ENCODE measurements at places on chromosomes 11 and 22. TPM values are rescaled to one million over a fixed set of nuclear protein-coding genes. Genes with fewer than 3 reads are reported as not detected.
A peak's percentile ranks its signal among the peaks of the same experiment; 100 is the strongest.

DNA sequence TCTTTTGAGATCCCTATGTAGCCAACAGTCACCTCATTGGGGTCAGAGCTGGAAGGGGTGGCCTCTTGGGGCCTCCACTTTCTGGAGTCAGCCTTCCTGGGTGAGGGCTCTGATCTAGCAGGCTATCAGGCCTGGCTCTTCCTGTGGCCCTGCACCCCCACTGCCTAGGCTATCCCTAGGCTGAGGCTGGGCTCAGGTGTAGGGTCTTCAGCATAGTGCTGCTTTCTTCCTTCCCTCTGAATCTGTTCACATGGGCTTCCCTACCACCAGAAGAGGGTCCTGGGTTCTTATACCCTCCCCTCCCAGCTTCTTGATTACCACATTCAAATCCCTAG is 456 bp upstream of the SPI1 start:
- H3K27ac ChIP-seq = no peak overlapping the region
- no peaks in the 10 kb centered on the region for H3K36me3 ChIP-seq
- no peak for DNase-seq
- H3K4me1 ChIP-seq = no peaks in the 10 kb centered on the region

DNA sequence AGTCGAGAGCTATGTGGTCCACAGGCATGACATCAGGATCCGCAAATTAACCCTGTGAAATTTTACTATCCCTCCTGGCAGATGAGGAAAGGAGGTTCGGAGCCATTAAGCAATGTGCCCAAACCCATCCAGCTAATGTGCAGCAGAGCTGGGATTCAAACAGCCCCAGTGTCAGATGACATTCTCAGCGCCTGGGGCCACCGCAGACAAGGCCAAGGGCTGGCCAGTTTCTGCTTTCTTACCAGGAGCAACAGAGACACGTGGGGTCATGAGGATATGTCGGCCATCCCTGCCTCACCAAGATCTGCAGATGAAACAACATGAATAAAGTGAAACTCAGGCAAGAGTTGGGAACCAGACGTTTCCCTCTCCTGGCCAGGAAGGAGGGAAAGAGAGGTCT is 110.2 kb downstream of the TENM4 start:
- H3K4me3 ChIP-seq = no peak overlapping the region
- no peaks in the 10 kb centered on the region for H3K4me1 ChIP-seq
- no peak overlapping the region for H3K27ac ChIP-seq
- no peaks in the 10 kb centered on the region for H3K27me3 ChIP-seq
- no peaks in the 10 kb centered on the region for H3K36me3 ChIP-seq
- DNase-seq = no peak

DNA sequence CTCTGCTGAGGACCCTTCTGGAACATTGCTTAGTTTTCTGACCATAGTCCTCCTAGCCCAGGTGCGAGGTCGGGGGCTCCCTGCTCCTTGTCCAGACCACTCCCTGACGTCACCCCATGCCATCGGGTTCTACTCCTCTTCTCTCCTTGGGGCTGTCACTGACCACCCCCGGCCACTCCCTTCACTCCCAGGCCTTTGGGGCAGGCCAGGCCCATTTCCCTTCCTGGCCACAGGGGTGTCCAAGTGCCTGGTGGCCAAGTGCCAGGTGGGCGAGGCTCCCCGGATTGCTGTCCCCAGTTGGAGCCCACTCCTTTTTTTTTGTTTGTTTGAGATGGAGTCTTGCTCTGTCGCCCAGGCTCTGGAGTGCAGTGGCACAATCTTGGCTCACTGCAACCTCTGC is 19.5 kb downstream of the MRGPRD start:
- no peaks in the 10 kb centered on the region for H3K36me3 ChIP-seq
- no peak overlapping the region for H3K4me3 ChIP-seq
- no peaks in the 10 kb centered on the region for H3K27me3 ChIP-seq
- H3K27ac ChIP-seq = no peak overlapping the region

- no peak for DNase-seq
- no peak overlapping the region for H3K27ac ChIP-seq
- no peaks in the 10 kb centered on the region for H3K36me3 ChIP-seq
- H3K4me1 ChIP-seq = no peaks in the 10 kb centered on the region
- H3K4me3 ChIP-seq = no peak overlapping the region
Observed at GRCh38 chr22:25987948-25988347, 181.3 kb upstream of the SEZ6L start.

GRCh38 chr11:47333886-47334443 is 18.5 kb downstream of the MYBPC3 start:
- H3K27me3 ChIP-seq = no peaks in the 10 kb centered on the region
- no peak for DNase-seq
- no peak overlapping the region for H3K27ac ChIP-seq
- H3K36me3 ChIP-seq = no peaks in the 10 kb centered on the region
- no peaks in the 10 kb centered on the region for H3K4me1 ChIP-seq
- H3K4me3 ChIP-seq = no peak overlapping the region

- DNase-seq = peak; percentile 74
- H3K4me3 ChIP-seq = peak overlapping the region; percentile 67
- no peaks in the 10 kb centered on the region for H3K27me3 ChIP-seq
- peak overlapping the region; percentile 93 for H3K27ac ChIP-seq
Observed at GRCh38 chr11:95068549-95068948, 1.8 kb downstream of the SRSF8 start.

GRCh38 chr11:85279267-85279666 is 347.9 kb downstream of the DLG2 start:
- no peaks in the 10 kb centered on the region for H3K36me3 ChIP-seq
- no peaks in the 10 kb centered on the region for H3K27me3 ChIP-seq
- no peak overlapping the region for H3K27ac ChIP-seq
- no peak for DNase-seq

DNA sequence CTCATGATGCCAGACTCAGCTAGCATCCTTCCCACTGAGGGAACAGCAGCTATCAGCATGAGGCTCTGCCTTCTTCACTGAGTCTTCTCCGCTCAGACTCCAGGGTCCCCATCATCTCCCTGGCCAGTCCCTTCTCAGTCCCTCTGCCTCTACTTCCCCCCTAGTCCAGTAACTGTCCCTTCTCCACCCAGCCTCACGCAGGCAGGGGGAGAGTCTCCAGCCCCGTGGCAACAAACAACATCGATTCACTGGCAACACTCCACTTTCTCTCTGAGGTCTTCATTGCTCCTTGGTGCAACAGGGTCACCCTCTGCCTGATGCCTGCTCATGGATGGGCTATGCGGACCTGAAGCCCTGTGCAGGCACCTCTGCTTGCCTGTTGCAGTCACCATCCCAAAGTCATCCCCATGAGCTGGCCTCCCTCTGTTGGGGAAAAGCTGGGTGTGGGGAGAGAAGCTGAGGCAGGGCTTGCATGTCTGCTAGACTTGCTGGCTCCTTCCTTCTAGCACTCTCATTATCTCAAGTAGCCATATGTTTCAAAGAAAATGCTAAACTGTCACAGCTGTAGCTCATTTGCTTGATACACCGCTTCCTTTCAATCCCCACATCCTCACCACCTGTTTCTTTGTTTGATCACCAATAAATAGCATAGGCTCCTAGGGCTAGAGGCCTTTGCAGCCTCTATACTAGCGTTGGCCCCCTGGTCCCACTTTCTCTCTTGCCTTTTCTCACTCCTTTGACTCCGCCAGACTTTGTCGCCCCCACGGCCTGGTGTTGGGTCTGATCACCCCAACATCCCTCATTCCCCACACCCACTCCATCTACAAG is 4.3 kb upstream of the BCR start:
- no peaks in the 10 kb centered on the region for H3K4me1 ChIP-seq
- no peak for DNase-seq
- no peak overlapping the region for H3K27ac ChIP-seq
- no peaks in the 10 kb centered on the region for H3K36me3 ChIP-seq

Gene OR52A5
- not detected for total RNA-seq

Gene CRYBB2
- not detected for total RNA-seq

Gene EIF3F
- 82.2 TPM for total RNA-seq

Gene NDUFA6
- 51.9 TPM for total RNA-seq

Data from right lobe of liver (tissue), 6 donors.